ENCODE measurements at places on chromosomes 2 and 18.

DNA sequence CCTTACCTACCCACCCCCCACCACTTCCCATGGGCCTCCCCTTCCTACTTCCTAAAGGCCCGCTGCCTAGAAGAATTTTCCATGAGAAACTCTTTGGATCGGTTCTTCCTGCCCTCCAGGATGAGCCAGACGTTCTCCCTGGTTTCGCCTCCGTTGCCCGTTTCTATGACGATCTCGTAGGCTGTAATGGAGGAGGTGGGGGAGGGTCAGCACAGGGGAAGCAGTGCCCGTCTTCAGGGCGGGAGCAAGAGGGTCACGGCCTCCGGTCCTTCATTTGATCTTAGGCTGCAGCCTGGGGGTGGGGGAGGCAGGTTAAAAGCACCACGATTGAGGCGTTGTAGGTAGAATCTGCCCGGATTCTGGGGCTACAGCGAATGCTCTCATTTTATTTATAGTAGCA, 172.0 kb downstream of the LOXHD1 start:
- no peak for DNase-seq

DNA sequence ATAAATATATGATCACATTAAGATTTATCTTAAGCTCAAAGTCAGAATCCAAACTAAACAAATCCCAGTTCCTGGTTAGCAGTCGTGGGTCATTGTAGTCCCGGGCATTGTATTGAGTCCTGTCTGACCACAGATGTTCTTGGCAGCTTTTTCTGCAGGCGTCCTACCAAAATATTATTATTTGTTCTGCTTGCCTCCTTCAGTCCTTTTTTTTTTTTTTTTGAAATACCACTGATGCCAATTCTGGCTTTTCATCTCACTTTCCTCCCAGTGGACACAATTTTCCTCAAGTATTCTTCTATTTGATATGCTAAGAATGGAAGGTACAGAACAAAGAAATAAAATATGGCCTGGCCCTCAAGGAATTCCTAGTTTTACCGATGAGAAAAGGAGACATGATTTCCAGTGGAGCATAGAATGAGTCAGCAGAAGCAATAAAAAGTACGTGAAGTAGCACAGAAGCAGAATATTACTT, 151.6 kb downstream of the CSRNP3 start:
- DNase-seq: no peak

DNA sequence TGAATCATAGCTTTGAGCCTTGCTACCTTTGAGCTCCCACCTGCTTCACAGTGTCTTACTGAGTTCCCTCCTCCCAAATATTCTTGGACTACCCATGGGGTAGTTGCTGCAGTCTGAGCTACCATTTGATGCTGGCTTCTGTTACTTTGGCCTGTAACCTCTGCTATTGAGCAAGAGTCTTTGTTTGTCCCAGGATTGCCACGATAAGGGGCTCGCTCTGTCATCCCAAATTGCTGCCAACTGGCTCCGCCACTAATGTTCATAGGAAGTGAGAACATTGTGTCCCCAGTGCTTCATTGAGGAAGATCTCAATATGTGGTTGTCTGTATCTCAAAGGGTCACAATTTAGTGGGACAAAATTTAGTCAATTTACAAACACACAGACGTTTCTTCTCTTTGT, 103.8 kb downstream of the TRIM43 start:
- no peak for DNase-seq

DNA sequence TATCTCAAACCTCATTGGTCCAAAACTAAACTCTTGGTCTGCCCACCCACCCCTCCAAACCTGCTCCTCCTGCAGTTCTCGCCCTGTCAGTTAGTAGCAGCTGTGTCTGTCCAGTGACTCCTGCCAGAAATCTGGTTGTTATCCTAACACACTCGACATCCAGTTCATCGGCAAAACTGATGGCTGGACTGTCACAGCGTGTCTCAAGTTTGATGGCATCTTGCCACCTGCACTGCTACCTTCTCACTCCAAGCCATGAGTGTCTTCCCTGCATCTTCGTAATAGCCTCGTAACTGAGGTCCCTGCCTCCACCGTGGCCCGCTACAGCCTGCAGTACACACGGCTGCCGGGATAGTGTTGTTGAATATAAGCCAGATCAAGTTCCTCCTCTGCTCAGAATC, 470.1 kb upstream of the RAB12 start:
- DNase-seq: no peak

GRCh38 chr18:63588909-63589308, 1.8 kb downstream of the SERPINB13 start:
- no peak for DNase-seq

GRCh38 chr2:174561972-174562370, 35.6 kb downstream of the WIPF1 start:
- no peak for DNase-seq

DNA sequence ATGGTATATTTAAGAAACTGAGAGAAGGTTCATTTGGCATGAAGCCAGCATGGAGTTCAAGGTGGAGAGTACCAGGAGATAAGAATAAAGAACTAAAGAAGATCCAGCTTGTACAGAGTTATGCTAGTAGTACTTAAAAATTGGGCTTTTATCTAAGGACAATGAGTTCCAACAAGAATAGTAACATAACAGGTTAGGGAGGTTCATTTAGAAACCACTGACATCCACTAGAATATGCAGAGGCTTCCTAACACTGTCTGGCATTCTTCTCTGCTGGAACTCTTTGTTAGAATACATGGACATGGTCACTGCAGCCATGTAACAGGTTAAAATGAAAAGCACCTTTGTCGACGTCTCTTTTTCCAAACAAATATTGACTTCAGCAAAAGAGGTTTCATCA, 42.6 kb upstream of the DSC1 start:
- no peak for DNase-seq

GRCh38 chr2:173747035-173747434, 218.1 kb downstream of the SP3 start:
- no peak for DNase-seq

- DNase-seq: no peak
These were observed 160.8 kb downstream of the TGIF1 start for GRCh38 chr18:3610813-3611212.

GRCh38 chr2:85797263-85797660, 43.5 kb downstream of the ATOH8 start:
- DNase-seq: no peak

DNA sequence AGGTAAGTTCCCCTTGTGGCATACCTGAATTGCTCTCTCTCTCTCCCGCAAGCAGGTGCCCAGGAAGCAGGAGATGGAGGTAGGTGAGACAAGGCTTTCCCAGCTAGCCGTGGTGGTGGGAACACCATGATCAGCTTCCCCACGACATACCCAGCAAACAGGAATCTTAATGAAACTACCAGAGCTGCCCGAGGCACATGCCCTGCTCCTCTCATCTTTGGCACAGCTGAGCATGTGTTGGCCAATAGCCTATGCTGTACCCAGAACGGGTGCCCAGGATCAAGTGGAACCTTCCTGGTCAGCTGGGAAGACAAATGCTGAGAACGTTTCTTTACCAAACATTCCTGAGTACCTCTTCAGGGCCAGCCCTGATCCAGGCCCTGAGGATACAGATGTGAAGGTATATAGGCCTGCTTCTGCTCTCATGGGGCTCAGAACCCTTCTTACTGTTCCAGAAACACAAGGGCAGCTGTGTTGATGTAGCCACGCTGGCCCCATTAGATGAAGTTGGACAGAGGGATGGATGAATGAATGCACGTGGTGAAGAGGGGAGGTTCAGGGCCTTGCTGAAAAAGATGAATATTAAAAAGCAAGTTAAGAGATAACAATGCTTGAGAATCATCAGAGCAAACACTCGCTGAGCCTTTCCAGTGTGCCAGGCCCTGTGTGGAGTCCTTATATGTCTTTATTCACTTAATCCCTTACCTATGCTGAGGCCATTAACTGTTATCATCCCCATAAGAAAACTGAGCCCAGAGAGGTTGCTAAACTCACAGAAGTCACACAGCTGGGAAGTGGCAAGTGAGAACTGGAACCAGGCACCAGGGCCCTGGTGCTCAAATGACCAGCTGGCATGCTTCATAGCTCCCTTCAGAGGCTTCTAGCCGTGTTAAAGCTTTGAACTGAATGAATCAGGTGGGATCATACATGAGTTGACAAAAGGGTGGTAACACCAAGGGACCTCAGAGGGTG, 68.8 kb upstream of the TMEM247 start:
- DNase-seq: no peak

DNA sequence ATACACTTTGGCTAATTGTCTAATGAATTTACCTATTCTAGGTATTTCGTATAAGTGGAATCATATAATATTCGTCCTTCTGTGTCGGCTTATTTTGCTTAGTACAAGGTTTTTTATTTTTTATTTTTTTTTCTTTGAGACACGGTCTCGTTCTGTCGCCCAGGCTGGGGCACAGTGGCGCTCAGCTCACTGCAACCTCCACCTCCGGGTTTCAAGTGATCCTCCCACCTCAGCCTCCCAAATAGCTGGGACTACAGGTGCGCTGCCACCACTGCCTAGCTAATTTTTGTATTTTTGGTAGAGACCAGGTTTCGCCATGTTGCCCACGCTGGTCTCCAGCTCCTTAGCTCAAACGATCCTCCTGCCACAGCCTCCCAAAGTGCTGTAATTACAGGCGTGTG, 38.2 kb downstream of the PCBP1 start:
- DNase-seq: no peak

DNA sequence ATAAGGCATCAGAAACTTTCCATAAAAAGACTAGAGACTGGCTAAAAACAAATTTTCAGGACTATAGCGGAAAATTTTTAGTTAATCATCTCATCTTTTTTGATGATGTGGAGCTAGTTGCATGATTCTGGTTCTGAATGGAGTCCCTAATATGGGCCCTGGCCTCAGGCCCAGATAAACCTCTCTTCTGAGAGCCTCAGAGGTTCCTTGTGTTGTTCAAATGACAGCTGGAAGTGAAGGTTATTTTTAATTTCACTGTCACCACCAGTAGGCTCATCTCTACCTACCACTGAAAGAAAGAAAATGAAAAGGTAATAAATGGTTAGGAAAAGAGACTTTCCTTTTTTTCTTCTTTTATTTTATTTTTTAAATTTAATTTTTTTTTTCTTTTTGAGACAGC, 75.9 kb downstream of the EVA1A start:
- no peak for DNase-seq

- no peak for DNase-seq
These were observed 71.2 kb upstream of the ZNF236 start for GRCh38 chr18:76750917-76751890.

- DNase-seq: no peak
These were observed 106.8 kb downstream of the TSN start for GRCh38 chr2:121862286-121862685.

DNA sequence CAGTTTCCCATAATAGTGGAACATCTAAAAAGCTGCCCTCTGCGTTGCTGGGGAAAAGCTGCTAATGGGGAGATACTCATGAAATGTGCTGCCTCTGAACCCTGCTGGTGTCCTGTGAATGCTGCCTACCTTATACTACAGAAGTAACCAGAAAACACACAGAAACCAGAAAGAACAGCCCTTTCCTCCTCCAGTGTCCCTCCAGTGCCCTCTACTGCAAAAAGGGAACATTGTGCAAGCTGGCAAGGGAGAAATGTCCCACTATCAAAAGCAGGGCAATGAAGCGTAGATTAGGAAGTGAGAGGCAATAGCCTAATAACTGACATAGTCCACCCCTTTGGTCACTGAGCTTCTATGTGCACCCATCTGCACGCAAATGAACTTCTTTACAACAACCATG, 162.7 kb upstream of the ETAA1 start:
- DNase-seq: no peak

DNA sequence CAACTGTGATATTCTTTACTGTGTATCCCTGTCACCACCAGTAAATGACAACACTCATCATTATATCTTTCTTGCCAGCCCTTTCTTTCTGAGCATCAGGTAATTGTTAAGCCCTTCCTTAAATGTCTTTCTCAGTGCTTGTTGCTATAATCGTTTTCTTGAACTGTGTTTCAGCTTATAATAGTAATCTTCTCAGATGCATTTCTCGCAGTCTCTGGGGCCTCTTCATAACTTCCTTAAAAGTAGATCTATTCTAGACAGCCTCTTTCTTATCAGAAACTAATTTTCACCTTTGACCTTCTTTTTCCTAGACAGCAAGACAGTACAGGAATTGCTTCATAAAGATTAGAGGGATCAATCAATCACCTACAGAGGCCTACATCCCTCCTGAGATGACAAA, 648.1 kb downstream of the CPS1 start:
- DNase-seq: no peak

DNA sequence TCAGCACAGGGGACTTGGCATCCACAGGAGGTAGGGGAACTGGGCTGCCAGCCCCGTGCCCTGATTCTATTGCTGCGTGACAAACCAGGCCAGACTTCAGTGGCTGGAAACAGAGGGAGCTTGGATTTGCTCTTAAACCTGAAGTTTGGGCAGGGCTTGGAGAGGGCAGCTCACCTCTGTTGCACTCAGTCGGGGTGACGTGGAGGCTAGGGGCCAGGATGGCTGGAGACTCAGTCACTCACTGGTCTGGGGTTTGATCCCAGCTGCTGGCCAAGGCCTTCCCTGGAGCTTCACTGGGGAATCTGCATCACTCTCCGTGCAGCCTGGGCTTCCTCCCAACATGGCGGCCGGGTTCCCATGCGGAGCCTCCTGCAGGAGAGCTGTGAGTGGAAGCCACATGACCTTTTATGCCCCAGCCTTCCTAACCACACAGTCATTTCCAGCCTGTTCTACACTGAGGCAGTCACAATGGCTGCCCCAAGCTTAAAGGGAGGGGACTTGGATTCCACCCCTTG, 175.2 kb upstream of the HDAC4 start:
- no peak for DNase-seq

GRCh38 chr2:118225666-118226065, 137.4 kb downstream of the INSIG2 start:
- no peak for DNase-seq

DNA sequence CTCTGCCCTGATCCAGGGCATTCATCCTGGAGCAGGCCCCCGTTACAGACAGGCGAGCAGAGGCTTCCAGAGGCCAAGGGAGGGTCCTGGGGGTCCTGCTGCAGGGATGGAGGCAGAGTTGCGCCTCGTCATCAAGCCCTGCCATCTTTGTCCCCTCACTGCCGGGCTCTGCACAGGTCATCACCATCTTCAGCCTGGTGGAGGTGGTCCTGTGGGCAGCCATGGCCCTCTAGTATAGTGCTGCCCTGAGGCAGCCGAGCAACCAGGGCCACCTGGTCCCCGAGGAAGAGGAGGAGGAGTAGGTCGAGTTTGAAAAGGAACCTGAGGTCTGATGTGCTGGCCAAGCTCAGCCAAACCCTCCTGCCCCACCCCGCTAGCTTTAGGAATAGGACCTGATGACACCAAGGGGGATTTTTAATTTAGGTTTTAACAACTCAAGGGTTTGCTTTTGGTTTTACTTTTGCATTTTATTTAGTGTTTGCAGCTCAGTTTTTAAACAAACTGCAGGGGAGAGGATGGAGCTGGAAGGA, 8.8 kb upstream of the ALPI start:
- DNase-seq: no peak

GRCh38 chr2:218999881-219000568, 6.8 kb upstream of the CRYBA2 start:
- no peak for DNase-seq

DNA sequence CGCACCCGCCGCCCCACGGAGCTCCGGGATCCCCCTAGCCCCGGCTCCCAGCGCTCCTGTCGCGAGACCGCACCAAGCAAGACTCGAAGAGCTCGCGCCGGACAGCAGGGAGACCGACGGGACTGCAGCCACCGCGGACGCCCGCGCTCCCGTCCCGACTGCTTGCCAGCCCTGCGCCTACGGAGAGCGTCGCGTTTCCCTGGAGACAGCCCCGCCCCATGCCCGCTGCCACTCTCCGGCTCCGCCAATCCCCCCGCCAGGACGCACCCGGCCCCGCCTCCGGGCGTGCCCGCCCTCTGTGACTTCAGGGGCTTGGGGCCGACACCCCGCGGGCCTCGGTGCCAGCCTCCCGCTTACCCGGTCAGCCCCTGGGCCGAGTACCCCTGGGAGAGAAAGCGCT, at the start of gene ANKMY1:
ANKMY1 (minus strand) TSS at position 181 of the 400 bp plus-strand sequence. CDS start 653 bp downstream, outside the sequence.
- no peak for DNase-seq

Data from activated gamma-delta T cell (primary cell).